Amniotic epithelial cell (primary cell): ENCODE measurements at places on chromosomes 11 and 22.

DNA sequence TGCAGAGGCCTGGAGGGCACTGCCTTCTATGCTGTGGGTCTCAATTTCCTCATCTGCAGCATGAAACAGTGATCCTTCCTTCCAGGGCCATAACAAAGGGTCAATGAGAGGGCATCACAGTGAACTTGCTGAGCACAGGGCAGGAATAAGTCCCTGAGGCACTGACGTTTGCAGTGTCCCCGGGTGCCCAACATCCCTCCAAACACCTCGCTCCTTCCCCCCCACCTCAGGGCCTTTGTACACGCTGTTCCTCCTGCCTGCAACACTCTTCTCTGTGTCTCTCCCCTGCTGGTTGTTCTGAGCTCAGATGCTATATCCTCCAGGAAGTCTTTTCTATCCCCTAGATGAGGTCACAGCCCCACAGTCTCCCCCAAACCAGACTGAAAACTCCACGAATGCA lies 59.7 kb upstream of the TCF20 start:
- no peak for DNase-seq

DNA sequence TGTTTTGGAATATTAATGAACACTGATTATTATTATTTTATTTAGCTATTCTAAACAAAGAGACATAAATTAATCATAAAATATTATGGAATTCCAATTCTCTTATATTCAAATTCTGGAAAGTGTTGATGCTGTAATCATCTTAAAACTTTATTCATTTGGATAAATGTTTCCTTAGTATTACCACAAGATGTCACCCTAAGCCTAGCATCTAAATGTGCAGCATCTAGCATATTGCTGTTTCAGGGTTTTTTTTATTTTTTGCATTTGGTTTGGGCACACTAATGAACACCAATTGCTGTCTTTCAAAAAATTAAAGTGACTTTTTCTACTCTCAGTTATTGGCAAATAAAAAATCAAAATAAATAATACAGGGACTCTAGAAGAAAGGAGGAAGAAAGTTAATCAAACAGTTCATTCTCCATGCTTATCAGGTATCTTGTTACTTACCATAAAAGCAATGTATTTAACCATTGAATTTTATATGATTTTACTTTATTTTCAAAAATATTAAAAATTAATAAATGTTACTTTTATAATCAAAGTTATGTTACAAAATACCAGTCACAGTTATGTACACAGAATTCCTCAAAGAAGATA lies 31.8 kb downstream of the DLG2 start:
- DNase-seq = peak; percentile 55

DNA sequence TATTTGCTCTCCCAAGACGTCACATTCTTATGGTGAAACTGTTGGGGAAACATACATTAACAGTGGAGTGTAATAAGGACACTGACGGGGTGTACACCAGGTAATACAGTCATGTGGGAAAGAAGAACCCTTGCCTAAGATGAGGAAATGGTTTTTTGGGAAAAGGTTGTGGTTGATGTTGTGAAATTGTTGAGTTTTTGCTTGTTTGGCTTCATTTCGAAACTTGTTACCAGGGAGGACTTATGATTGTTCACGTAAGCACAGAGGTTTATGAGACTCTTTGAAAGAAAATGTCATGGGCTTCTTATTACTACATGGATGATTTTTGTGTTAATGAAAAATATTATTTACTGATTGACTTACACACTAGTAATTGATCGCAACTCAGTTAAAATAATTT lies 16.8 kb downstream of the ANO3 start:
- DNase-seq = no peak

GRCh38 chr11:76410851-76411357 lies 29.8 kb downstream of the GVQW3 start:
- DNase-seq = peak; percentile 3

DNA sequence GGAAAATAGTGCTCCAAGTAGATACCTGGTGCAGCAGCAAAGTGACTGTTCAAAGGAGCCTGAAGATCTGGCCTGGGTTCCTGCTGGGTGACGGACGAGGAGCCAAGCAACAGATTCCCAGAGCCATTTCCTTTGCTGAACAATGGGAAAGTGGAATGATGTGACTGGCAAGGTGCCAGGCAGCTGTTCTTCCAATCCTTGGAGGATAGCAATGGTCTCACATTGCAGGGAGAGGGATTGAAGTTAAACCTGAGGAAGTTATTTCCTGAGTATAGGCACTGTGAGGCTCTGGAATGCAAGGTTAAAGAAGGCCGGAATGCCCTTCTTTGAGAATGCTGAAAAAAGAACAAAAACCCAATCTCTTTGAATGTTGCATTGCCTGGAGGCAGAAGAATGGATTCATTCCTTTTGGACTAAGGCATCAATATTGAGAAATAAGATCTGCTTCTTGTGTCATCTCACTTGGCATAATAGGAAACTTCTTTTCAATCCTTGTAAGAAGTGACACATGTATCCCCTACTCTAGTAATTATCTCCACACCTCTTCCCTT lies 223.8 kb downstream of the BLID start:
- peak; percentile 45 for DNase-seq

DNA sequence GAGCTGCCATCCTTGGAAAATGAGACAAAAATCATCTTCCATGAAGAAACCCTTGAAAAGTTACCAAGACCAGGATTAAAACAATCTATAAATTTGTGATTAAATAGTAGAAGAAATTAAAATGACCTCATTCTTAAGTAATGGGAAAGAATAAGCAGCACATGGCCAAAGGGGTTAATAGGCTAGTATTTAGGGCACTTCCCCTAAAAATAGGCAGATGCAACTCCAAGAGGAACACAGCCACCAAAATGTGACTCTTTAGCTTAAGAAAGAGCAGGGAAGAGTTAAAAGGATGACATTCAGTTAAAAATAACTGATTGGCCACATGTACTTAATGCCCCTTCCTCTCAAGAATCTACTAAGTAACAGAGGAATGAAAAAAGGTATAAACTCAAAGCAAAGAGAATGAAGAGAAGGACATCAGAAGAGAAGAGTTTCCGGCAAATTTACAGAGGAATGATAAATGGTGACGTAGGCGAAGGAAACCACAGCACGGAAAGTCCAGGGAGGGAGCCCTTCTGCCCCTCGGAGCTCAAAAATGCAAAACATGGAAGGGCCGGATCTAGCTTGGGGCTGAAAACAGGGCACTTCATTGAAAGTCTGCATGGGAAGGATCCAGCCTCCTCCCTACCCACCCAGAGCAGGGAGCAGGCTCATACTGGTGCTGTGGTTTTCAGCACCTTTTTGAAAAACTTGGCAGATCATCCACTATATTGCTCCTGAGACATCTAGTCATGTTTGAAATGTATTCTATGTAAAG lies 17.8 kb downstream of the SCUBE2 start:
- DNase-seq = peak; percentile 29

GRCh38 chr22:50246242-50247175 lies 1.7 kb upstream of the TUBGCP6 start:
- no peak for DNase-seq

DNA sequence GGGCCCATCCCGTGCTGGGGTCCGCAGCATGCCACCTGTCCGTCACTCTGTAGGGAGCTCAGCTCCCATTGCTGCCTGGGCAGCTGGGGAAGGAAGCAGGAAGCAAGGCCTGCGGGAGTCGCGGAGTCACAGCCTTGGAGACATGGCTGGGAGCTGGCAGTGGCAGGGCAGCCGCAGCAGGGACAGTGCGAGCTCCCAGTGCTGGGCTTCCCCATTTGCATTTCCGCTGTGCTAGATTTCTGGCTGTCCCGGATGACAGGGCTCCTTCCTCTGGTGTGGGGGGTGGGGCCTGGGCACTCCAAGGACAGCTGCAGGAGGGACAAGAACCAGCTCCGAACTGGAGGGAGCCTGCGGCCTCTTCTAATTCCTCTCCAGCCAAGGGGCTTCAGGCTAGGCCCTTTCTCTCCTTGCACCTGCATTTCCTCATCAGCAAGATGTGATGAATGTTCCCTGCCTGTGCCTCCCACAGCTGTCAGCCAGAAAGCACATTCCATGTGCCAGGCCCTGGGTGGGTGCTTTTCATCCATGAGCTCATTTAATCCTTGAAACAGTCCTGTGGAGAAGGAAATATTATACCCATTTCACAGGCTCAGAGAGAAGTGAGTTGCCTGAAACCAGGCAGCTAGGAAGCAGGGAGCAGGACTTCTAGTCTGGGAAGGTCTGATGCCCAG lies 48.0 kb downstream of the MYO7A start:
- peak; percentile 15 for DNase-seq

GRCh38 chr11:118088531-118088930 lies 1.8 kb upstream of the SMIM35 start:
- no peak for DNase-seq

- peak; percentile 46 for DNase-seq
These were observed 11.9 kb downstream of the HIRA start for GRCh38 chr22:19419464-19420178.

GRCh38 chr11:2655834-2656622 lies 43.8 kb downstream of the KCNQ1OT1 start:
- DNase-seq = peak; percentile 45

- peak; percentile 93 for DNase-seq
These were observed 44.3 kb downstream of the POLD3 start for GRCh38 chr11:74636630-74637184.

DNA sequence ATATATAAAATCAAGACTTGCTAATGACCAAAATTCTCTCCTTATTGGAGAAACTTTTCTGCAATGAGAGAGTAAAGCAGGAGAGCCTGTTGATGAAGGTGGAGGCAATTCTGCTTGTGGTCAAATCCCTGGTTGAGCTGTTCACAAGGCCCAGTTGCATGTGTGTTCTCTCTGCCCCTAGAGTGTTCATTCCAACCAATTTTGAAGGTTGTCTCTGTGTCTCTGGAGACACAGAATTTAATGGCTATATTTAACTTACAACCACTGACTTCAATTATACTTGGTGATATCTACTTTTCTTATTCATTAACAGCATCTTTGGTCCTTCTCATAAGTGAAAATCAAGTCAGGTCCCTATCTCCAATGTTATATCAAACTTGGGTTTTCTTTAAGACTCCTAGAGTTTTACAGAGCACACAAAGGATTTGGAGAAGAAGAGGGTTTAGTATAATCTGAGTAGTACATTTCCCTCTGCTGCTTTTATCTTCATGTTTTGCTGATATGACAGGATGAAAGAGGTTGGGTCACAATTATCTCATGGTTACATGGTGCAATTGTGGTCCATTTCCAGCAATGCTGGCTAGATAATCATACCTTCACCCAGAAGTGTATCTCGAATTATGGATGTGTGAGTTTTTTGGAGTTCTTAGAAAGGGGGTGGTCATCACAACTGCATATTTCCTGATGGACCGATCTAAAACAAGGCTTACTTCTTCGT lies 4.0 kb downstream of the OOSP4A start:
- DNase-seq = no peak

- no peak for DNase-seq
These were observed 72.3 kb downstream of the MN1 start for GRCh38 chr22:27729246-27729645.

GRCh38 chr22:49535126-49535525 lies 292.5 kb downstream of the BRD1 start:
- no peak for DNase-seq

DNA sequence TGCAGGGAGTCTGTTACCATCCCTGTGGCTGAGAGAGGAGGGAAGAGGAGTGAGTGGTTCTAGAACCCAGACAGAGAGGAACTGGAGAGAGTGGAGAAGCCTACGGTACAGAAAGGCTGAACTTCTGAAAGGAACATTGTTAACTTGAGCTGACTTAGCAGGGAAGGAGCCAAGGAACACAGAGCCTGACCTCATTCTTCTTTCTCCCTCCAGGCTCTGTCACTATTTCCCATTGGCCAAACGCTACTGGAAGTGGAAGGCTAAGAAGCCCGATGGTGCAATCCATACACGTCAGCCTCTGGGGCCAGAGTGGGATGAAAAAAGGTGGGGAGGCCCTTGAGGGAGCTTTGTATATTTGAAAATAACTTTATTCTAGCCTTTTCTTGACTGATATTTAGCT lies 16.5 kb upstream of the WT1 start:
- DNase-seq = peak; percentile 74

DNA sequence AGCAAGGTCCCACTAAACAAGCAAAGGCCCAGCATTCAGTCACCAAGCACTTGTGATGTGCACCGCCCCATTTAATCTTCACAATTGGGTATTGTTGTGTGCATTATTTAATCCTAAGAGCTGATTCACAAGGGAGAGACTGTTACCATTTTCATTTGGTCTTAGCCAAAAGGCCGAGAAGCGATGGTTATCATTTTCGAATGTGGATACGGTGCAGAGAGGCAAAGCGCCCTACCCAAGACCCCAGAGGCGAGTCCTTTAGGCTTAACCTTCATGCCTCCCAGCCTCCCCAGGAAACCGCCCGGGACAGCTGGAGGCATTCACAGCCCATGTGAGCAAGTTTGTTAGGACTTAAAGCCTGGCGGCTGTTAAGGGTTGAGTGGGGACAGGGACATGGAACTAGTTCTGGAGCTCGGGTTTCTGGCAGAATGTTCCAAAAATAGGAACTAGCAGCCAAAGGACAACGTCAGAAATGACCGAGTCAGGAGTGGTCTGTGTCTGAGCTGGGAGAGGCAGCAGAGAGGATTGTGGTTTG lies 13.0 kb upstream of the UPK3A start:
- DNase-seq = no peak

DNA sequence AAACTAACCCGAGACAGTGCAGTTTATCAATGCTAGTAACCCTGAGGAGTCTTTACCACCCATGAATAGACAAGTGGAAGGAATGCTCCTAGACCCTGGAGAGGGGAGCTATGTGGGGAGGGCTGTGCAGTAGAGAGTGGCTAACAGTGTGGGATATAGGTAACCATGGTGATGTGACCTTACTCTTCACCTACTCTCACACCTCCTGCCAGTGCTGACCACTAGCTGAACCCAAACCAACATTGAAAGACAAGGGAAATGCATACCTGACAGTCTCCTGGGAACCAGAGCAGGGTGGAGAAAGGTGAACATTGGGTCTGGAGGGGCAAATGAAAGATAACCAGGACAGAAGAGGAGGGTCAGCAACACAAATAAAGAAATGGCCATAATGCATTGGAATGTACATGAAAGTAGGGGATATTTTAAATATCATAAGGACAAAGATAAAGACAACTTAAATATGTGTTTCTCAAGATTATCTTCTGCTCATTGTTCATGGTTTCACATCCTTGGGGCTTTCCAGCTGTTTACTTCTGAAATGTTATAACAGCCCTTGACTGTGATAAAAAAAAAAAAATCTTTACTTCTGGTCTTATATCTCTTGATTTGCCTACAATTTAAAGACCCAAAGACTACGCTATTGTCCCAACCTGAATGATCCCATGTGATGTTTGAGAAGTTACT lies 983.3 kb upstream of the TENM4 start:
- DNase-seq = no peak

DNA sequence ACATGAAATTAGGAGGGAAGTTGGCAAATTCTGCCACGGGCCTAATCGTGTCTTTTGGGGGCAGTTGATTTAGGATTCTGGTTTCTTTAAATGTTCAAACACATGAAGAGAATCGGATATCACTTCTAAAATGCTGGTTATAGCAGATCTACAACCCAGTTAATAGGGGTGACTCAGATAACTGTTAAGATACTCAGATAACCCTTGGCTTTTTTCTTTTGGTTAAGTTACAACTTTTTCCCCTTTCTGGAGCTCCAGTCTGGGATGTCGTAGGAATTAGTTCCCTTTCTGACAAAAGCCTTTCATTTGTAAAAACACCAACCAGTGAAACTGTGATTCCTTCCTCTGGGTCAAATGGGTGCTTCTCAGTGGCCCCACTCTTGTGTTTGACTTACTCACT lies 976 bp downstream of the DEPDC7 start:
- no peak for DNase-seq

GRCh38 chr11:33449798-33450197 lies 192.6 kb downstream of the HIPK3 start:
- peak; percentile 9 for DNase-seq
